ENCODE measurements at places on chromosomes 16 and 17. TPM values are rescaled to one million over a fixed set of nuclear protein-coding genes. Genes with fewer than 3 reads are reported as not detected.

GRCh38 chr16:8905168-8905762 lies 23.1 kb downstream of the LITAFD start:
- peaks cover 11% of the 10 kb centered on the region for H3K36me3 ChIP-seq
- H3K27ac ChIP-seq = no peak overlapping the region
- H3K4me3 ChIP-seq = no peak overlapping the region
- H3K4me1 ChIP-seq = no peaks in the 10 kb centered on the region
- DNase-seq = peak; percentile 59

GRCh38 chr16:13543850-13544249 lies 376.1 kb upstream of the ERCC4 start:
- H3K36me3 ChIP-seq = no peaks in the 10 kb centered on the region
- DNase-seq = no peak
- no peaks in the 10 kb centered on the region for H3K27me3 ChIP-seq
- H3K4me1 ChIP-seq = no peaks in the 10 kb centered on the region

DNA sequence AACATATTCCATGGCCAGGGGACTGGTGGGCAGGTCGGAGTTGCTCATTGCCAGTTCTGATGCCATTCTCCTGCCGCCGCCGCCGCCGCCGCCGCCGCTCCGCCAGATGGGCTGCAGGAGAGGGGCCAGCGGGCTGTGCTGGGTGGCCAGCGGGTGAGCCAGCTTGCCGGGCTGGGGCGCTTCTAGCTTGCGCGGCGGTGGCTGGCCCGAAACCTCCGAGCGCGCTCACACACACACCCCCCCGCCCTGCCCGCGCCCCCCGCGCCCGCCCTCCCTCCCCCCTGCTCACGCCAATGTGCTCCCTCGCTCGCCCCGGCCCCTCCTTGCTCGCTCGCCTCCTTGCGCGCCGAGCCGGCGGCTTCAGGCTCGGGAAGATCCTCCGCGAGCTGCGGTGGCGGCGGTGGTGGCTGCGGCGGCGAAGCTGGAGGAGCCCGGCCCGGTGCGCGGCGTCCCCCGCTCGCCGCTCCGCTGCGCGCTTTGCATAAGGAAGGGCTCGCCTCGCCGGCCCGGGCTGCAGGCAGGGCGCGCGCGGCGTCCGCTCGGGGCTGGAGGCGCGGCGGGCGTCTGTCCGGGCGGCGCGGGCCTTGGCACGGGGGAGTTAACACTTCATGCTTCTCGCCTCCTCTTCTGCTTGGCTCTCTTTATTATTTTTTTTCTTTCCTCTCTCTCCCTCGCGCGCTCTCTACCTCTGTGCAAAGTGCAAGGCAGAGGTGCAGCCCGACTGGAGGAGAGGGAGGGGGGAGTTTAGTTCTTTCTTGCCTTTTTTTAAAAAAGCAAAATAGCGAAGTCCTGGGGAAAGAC lies 500 bp downstream of the MAF start:
- peak; percentile 73 for DNase-seq
- no peaks in the 10 kb centered on the region for H3K4me1 ChIP-seq
- no peaks in the 10 kb centered on the region for H3K27me3 ChIP-seq
- H3K27ac ChIP-seq = peak overlapping the region; percentile 81
- peak overlapping the region; percentile 70 for H3K4me3 ChIP-seq

DNA sequence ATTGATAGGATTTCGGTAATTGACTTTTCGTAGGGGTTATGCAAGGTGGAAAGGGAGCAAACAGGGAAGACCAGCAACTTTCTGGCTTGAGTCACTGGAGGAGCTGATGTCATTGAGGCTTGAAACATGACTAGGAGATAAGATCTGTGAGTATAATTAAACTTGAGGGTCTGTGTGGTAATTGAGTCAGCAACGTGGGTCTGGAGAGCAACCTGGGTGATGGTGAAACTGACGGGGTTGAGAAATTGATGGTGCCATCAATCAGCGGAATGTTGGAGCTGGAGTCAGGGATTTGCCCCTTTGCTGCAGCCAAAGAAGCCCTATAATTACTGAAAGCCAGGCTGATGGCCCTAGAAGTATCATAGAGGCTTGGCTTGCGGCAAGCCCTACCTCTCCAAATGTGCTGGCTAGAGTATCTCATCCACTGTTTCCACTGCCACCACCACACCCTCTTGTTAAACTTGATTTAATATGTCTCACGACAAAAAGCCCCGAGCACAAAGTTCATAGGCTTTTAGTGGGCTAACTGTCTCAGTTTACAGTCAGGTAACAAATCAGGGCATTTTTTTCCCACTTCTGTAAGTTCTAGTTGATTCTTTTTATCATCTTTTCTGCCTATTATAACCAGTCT lies 186.9 kb upstream of the ELAC2 start:
- no peaks in the 10 kb centered on the region for H3K36me3 ChIP-seq
- no peaks in the 10 kb centered on the region for H3K27me3 ChIP-seq
- H3K4me3 ChIP-seq = no peak overlapping the region
- H3K27ac ChIP-seq = no peak overlapping the region
- peak; percentile 54 for DNase-seq
- no peaks in the 10 kb centered on the region for H3K4me1 ChIP-seq

- no peaks in the 10 kb centered on the region for H3K4me1 ChIP-seq
- no peak overlapping the region for H3K27ac ChIP-seq
- no peak for DNase-seq
- no peaks in the 10 kb centered on the region for H3K27me3 ChIP-seq
These were observed 238.0 kb downstream of the SNX29 start for GRCh38 chr16:12214509-12214908.

DNA sequence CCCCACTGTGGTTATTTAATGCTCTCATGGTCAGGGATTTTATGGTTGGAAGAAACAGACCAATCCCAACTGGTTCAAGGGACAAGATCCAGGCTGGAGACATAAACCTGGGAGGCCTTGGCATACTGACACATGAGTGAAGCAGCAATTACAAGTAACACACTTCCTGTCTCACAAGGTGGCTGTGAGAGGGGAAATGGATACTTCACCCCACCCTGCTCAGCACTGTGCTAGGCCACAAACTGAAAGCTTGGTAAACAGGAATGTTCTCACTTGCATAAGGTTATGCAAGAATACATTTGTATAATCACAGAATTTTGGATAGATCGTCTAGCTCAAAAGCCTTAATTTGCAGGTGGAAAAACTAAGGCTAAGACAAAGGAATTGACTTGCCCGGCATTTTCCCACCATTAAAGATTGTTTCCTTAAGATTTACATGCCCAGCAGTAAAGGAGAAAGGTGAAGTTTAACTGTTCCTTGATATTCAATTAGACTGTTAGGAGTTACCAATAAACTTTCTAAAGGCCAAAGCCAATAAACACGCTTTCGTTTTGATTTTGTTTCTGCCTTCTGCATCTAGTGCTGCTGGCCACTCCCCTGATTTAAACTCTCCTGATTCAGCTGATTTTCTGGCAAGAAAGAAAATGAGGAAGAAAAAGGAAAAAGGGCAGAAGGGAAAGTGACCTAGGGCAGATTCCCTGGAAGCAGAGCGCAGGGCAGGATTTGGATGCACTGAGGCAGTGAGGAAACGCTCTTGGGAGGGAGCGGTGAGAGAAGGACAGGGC lies 215.6 kb upstream of the CDH5 start:
- H3K27ac ChIP-seq = no peak overlapping the region
- H3K4me1 ChIP-seq = peaks cover 24% of the 10 kb centered on the region
- no peaks in the 10 kb centered on the region for H3K36me3 ChIP-seq
- H3K4me3 ChIP-seq = no peak overlapping the region

GRCh38 chr16:89565506-89566372 lies 5.3 kb downstream of the RPL13 start:
- peak; percentile 50 for DNase-seq
- peaks cover 23% of the 10 kb centered on the region for H3K4me1 ChIP-seq
- peaks cover 25% of the 10 kb centered on the region for H3K36me3 ChIP-seq
- H3K4me3 ChIP-seq = no peak overlapping the region

- H3K4me1 ChIP-seq = no peaks in the 10 kb centered on the region
- peaks cover 7% of the 10 kb centered on the region for H3K36me3 ChIP-seq
- no peaks in the 10 kb centered on the region for H3K27me3 ChIP-seq
- no peak for DNase-seq
These were observed 12.4 kb downstream of the CCDC47 start for GRCh38 chr17:63760771-63761539.

DNA sequence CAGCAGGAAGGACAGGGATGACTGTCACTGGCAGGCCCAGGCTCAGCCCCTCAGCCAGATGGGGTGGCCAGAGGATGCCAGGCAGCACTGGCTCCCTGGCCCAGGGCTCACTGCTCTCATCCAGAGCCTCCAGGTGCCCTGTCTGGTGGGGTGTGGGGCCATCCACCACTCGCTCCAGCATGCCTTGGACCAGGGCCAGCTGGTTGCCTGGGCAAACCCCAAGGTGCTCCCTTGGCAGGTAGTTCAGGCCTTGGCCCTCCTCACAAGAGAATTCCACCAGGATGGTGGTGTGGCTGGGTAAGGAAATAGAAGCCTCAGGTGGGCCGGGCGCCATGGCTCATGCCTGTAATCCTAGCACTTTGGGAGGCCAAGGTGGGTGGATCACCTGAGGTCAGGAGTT lies 29.4 kb downstream of the LGALS9 start:
- no peaks in the 10 kb centered on the region for H3K4me1 ChIP-seq
- no peak for DNase-seq
- no peaks in the 10 kb centered on the region for H3K36me3 ChIP-seq
- no peak overlapping the region for H3K4me3 ChIP-seq
- no peaks in the 10 kb centered on the region for H3K27me3 ChIP-seq

- no peak for DNase-seq
- peaks cover 2% of the 10 kb centered on the region for H3K36me3 ChIP-seq
- H3K27me3 ChIP-seq = no peaks in the 10 kb centered on the region
- peaks cover 31% of the 10 kb centered on the region for H3K4me1 ChIP-seq
These were observed 9.7 kb upstream of the TIMP2 start for GRCh38 chr17:78934681-78935418.

- H3K27me3 ChIP-seq = no peaks in the 10 kb centered on the region
- H3K36me3 ChIP-seq = no peaks in the 10 kb centered on the region
- no peak overlapping the region for H3K4me3 ChIP-seq
- H3K27ac ChIP-seq = no peak overlapping the region
These were observed 135.2 kb downstream of the SHISA9 start for GRCh38 chr16:13036600-13036999.

DNA sequence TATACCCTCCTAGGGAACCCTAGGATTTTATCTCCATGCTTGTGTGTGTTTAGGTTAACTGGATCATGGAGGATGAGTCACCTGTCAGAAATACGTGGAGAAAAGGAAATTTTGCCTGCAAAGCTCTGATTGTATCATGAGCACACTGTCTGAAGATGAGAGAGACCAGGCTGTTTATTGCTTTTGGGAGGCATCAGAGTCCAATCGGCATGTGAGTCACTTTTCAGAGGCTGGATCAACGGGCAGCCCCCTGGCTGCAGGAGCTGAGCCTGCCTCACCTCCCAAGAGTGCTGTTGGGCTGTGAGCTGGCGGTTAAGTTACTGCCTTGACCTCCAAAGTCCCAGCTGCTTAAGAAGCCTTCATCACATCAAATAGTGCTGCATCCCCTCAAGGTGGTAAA lies 41.5 kb upstream of the MED9 start:
- H3K4me3 ChIP-seq = no peak overlapping the region
- H3K27ac ChIP-seq = peak overlapping the region; percentile 72
- no peaks in the 10 kb centered on the region for H3K36me3 ChIP-seq
- DNase-seq = peak; percentile 93

GRCh38 chr17:55731586-55732250 lies 9.1 kb upstream of the TMEM100 start:
- H3K4me1 ChIP-seq = peaks cover 41% of the 10 kb centered on the region
- H3K36me3 ChIP-seq = no peaks in the 10 kb centered on the region
- no peak for DNase-seq
- peak overlapping the region; percentile 35 for H3K27ac ChIP-seq
- H3K27me3 ChIP-seq = no peaks in the 10 kb centered on the region

DNA sequence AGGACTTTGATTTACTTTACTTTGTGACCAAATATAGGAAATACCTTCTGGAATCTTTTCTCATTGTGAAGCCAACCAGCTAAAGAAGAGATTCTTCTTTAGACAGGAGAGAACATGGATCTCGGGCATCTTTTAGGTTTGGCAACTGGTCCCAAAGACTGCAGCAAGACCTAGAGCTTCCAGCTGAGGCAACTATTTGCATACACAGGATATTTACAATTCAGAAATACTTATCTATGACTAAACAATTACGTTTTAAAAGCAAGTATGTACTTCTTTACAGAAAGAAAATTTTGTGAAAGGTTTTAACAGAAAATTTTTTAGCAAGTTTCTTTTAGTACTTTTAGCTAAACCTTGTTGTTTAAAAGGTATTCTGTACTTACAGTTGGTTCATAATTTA lies 106.5 kb downstream of the MAP2K4 start:
- no peak overlapping the region for H3K27ac ChIP-seq
- no peak for DNase-seq
- no peaks in the 10 kb centered on the region for H3K4me1 ChIP-seq
- no peak overlapping the region for H3K4me3 ChIP-seq
- no peaks in the 10 kb centered on the region for H3K27me3 ChIP-seq
- H3K36me3 ChIP-seq = peaks cover 4% of the 10 kb centered on the region

GRCh38 chr17:8785547-8786413 lies 13.4 kb downstream of the MFSD6L start:
- no peaks in the 10 kb centered on the region for H3K36me3 ChIP-seq
- no peaks in the 10 kb centered on the region for H3K27me3 ChIP-seq
- H3K4me3 ChIP-seq = no peak overlapping the region
- DNase-seq = peak; percentile 64

Gene SYNRG
- 21.5 TPM for total RNA-seq

Gene HOXB5
- total RNA-seq = 2.1 TPM

Gene CASKIN1
- total RNA-seq = 0.17 TPM

Gene FOXC2
- 0.26 TPM for total RNA-seq

Gene C17orf75
- total RNA-seq = 30.2 TPM

Gene SMTNL2
- total RNA-seq = 1.5 TPM

Gene TBX6
- total RNA-seq = 0.33 TPM

All from fibroblast of lung (primary cell).